ENCODE measurements at places on chromosomes 12 and 14.

DNA sequence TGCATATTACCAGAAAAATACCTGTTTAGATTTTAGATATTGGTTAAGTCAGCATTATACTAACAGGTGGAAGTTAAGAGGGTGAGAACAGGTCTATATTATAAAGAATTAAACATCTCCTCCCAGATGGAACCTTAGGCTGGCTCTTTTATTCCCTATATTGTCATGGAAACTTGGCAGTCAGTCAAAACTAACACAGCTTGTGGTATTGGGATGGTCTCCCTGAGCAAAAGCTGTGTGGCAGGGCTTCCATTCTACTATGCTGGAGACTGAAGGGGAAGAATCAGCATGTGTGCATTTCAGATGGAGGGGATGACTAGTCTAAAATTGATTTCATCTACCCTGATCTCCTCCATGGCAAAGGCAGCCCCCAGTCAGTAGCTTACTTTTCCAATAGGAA is 66.7 kb downstream of the SMOC1 start:
- no peak for DNase-seq

- DNase-seq = no peak
Measured at GRCh38 chr14:92173668-92174067, 51.9 kb downstream of the CPSF2 start.

- no peak for DNase-seq
Measured at GRCh38 chr14:101810897-101811621, 49.5 kb downstream of the PPP2R5C start.

- no peak for DNase-seq
Measured at GRCh38 chr14:104799244-104800014, 1.5 kb upstream of the ZBTB42 start.

GRCh38 chr14:20905676-20906075 is 14.5 kb downstream of the RNASE3 start:
- no peak for DNase-seq

GRCh38 chr14:78767436-78767835 is 597.3 kb downstream of the NRXN3 start:
- no peak for DNase-seq

DNA sequence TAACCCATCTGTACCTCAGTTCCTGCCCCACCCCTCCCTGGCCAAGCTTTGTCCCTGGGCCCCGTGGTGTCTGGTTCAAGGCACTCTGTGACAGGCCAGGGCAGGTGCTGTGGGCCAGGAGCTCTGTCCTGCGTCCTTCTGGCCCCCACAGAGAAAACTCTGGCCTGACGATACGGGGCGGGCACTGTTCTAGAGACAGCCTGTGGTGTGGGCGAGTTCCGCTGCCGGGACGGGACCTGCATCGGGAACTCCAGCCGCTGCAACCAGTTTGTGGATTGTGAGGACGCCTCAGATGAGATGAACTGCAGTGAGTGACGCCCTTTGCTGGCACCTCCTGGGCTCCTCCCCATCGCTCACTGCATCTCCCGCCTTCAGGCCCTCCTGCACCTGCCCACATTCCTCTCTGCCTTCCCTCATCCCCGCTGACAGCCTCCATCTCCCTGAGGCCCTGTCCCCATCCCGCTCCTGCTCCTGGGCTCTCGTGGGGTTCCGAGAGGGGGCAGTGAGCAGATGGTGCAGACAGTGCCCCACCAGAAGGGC is 22.8 kb upstream of the NXPH4 start:
- no peak for DNase-seq

DNA sequence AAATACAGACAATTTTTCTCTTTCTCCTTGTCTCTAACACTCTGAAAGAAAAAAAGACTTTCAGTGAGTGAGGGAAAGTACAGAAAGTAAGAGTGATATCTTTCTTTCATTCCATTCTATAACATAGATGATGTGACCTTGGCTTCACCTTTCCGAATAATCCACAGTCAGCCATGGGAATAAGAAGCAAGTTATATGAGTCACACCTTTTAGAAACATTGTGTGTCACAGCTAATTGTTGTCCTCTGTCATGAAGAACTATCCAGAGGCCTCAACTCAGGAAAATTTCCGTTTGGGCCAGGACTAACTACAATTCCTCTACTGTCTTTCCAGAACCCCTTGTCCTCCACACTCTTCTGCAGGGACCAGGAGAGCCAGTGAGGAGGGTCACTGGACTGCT is 209.7 kb upstream of the FAR2 start:
- DNase-seq = no peak

DNA sequence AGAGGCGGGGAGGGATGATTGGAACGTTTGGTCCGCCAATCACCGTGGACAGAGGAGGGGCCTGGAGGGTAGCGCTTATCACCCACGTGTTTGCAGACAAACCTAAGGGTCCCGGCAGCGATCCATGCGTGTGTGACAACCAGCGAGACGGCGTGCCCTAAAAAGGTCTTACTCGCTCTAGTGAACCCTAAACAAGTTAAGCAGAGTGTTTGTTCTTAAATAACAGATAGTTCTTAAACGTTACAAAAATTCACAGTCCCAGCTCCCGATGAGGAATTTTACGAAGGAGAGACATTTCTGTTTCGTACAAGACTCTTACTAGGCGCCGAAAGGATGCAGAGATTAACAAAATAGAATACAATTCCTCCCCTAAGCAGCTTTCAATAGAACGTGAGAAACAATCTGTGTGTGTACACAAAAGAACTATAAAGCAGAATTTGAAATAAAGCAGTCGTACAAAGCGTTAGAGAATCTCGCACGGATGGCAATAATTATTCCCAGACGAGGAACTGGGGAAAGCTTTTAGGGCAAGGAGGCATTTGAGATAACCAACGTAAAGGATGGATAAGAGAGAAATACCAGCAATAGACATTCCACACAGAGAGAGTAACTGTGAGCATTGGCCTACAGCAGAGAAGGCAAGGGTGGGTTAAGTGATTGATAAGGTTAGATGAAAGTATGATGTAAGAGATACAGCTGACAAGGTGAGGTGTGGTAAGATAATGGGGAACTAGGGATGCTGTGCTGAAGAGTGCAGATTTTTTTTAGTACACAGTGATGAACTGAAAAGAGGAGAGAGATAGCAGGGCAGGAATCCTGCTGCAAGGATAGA is 831 bp upstream of the RPS6KA5 start:
- DNase-seq = no peak

DNA sequence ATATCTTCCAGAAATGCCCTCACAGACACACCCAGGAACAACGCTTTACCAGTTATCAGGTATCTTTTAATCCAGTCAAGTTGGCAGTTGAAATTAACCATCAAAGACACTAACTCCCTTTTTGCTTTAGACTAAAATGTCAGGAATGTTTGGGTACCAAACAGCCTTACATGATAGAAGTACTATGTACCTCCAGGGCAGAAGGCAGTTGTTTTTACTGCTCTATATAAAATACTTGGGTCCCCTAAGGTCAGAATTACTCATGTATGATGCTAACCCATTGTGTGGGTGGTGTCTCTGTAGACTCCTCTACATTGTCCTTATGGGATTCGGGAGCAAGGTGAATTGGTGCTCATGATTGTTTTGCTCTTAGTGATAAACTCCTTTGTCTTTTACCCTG is 492.5 kb upstream of the FLRT2 start:
- DNase-seq = no peak

DNA sequence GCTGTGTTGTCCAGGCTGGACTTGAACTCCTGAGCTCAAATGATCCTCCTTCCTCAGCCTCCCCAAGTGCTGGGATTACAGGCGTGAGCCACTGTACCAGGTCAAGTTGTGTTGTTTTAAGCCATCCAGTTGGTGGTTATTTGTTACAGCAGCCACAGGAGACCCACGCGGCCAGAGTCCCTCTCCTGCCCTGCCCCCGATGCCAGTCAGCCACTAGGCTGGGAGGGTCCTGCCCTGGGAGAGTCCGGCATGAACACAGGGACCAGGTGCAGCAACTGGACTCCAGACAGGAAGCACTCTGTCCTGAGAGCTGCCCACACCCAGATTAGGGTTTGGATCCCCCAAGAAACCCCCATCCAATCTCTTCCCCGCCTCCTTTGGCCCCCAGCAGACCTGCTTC is 44.1 kb upstream of the FZD10 start:
- DNase-seq = no peak

DNA sequence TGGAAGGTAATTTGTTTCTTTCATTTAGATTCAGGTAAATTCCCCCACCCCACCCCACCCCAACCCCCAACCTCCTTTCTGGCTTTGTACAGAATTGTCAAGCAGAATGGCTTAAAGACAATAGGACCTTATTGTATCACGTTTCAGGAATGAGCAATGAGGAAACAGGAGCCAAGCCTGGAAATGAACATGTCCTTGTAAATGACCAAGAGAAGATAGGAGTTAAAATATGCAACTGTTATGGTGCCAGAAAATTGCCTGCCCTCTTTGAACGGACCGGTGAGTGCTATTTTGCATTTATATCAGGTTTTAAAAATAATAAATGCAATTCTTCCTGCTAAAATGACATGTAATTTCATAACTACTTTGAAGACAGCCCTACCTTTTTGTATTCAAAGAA is 141.6 kb upstream of the PELI2 start:
- no peak for DNase-seq

- DNase-seq = no peak
Measured at GRCh38 chr12:77070800-77071449, 5.6 kb upstream of the E2F7 start.

DNA sequence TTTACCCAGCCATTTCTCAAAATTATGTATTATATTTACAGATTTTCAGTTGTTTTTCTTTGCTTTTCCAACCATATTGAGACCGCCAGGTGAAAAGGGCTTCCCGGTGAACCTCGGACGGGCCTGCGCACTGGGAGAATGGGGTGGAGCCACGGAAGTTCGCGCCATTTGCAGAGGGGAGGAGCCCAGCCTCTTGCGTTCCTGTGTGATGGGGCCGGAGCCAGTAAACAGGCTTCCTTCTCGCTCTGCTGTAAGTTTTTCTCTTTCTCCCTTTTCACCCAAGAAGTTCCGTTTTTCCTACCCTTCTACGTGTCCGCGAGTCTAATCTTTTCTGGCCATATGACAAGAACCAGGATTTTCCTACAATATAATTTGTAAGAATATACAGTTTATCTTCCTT is 1108.8 kb upstream of the SEL1L start:
- DNase-seq = no peak

- no peak for DNase-seq
Measured at GRCh38 chr12:70245458-70245857, 2.2 kb downstream of the CNOT2 start.

- DNase-seq = no peak
Measured at GRCh38 chr12:85244561-85244960, 35.5 kb upstream of the ALX1 start.

DNA sequence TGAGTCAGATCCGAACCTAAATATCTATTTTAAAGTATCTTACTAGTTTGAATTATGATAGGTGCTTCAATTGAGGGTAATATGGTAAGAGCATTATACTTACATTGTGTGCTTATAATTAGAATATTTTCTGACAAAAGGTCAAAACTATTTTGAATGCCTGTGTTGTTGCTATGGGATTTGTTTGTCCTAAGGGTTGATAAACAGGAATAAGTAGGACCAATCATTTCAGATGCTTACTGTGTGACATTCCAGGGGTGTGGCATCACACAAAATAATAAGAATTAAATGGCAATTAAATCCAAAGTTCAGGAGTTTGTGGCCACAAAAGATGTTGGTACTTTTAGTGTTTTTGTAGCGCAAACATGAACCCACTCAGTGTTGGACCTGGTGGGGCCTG is 256.2 kb upstream of the DDHD1 start:
- no peak for DNase-seq

- no peak for DNase-seq
Measured at GRCh38 chr14:50978888-50979287, 34.6 kb upstream of the PYGL start.

GRCh38 chr12:119055977-119056376 is 74.6 kb downstream of the SRRM4 start:
- DNase-seq = no peak

DNA sequence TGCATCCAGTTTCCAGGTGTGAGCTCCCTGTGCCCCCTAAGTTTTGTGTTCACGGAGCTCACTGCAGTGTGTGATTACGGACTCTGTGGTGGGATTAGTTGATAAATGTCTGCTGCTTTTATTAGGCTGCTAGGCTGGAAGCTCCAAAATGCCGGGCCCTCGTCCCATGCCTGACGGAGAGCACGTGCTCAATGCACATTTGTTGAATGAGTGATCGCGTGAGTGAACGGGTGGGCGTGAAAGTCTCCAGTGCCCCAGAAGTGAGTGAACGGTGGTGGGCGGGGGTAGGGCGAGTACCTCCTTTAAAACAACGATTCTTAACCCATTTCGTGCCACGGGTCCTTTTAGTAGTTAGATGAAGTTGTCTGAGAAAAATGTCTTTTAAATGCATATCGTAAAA is 175.5 kb downstream of the AACS start:
- no peak for DNase-seq

DNA sequence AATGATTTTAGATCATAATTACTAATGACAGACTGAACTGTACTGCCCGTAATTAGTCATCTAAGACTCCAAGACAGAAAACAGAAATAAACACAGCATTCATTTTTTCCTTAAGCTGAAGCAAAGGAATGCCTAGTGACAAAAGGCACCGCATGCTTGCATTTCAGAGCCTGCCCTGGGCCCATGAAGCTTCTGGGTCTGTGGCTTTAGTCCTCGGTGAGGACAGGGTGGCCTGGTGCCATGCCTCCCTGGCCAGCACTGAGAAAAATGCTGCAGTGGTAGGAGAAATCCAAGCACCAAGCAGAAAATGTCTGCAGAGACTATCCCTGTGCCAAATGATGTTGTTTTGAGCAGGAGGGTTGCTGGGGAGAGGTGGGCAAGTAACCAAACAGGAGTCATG is 171.6 kb downstream of the CALM1 start:
- DNase-seq = no peak

DNA sequence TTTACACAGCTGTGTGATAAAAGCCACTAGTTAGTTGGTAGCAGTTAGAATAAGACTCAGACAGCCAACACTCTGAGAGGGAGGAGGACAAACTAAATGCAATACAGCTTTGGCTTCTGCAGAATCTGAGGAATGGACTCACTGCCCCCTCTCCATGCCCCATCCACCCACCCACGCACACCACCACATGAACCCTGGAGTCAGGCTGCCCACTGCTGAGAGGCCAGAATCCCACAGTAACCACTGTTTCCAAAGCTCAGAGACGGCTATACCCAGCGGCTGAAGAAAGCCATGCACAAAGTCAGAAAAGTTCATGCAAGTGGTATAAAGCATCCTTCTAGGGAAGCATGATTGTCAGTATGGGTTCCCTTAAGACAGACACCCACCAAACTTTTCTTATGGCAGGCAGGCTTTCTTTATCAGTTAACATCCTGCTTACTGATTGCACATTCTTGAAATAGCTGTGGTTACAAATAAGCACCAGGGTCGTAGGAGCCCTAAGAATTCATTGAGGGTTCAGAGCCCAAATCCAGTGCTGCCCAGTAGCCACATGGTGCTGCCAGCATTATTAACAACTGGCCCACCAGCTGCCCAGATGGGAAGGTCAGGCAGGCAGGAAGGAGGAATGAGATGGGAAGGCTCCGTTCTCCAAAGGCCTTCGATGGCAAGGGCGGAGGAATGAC is 61.5 kb downstream of the NT5DC3 start:
- DNase-seq = no peak

- no peak for DNase-seq
Measured at GRCh38 chr12:123843912-123844748, 82.0 kb downstream of the DNAH10 start.

GRCh38 chr12:67876305-67876915 is 112.8 kb upstream of the IFNG-AS1 start:
- no peak for DNase-seq

- DNase-seq = no peak
Measured at GRCh38 chr12:78886719-78887407, 22.3 kb downstream of the SYT1 start.

GRCh38 chr14:74911221-74911620 is 11.8 kb downstream of the RPS6KL1 start:
- DNase-seq = no peak

- no peak for DNase-seq
Measured at GRCh38 chr14:94936901-94937685, 167.2 kb upstream of the GSC start.

- DNase-seq = no peak
Measured at GRCh38 chr12:11482955-11483354, 87.6 kb upstream of the PRB2 start.

Data from cortex of kidney (tissue), 1 donor.